Camera-type eye (tissue), 1 donor: ENCODE measurements at places on chromosomes 4 and X. TPM values are rescaled to one million over a fixed set of nuclear protein-coding genes. Genes with fewer than 3 reads are reported as not detected.

IDH3G gene
- 54.5 TPM for total RNA-seq

HSD17B11 gene
- total RNA-seq, result 30.1 TPM

MAGEA1 gene
- total RNA-seq, result not detected

RIBC1 gene
- 1.8 TPM for total RNA-seq

LARP7 gene
- total RNA-seq, result 58.7 TPM

TASL gene
- 1.8 TPM for total RNA-seq

GLOD5 gene
- not detected for total RNA-seq
